ENCODE measurements at places on chromosomes 1 and 21.

DNA sequence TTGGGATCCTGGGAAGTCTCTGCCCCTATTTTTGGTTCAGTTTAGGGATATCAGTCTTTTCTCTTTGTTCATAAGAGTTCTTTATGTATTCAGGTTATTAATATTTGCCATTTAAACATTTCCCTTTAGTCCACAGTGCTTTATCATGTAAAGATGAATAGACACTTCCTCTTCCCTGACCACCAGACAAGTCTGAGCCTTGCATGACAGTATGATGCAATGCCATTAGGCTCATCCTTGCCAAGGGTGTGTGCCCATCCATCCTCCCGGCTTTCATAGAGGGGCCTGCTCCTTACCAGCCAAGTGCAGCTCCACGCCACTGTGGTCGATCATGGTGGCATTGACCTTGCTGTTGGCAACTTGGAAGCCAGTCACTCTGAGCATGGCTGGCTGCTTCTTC is 52.1 kb downstream of the ZSCAN20 start:
- DNase-seq, result no peak

- no peak for DNase-seq
These were observed 179.9 kb downstream of the TGFB2 start for GRCh38 chr1:218525031-218525430.

DNA sequence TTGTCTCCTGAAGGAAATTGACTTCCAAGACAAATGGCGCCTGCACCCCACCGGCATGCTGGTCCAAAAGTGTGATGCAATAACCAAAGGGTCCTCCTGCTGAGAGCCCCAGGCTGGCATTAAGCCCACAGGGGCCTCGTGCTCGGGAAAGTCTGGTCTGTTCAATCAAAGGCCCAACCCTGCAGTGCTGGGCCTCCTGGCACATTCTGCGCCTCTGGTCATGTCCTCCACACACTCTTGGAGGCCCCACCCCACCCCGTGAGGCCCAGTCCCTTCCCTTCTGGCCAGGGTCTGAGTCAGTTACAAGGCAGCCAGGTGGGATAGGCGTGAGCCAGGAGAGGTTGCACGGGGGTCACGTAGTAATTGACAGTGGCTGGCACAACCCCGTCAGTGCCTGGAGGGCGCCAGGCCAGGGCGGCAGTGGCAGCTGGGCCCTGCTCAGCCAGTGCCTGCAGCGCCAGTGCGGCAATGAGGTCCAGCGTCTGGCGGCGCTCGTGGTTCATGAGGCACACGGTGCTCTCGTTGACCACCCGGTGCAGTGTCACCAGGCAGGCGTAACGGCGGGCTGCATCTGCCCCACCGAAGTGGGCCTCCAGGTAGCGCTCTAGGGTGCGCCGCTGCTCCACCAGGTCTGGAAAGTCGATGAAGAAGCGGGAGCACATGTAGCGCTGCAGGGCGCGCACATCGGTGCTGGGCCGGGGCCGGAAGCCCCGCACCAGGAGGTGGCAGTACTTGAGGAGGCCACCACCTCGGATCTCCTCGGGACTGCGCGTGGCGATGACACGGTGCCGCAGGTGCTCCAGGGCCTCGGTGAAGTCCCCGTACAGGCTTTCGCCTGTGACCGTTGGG is 6.8 kb downstream of the TENT5B start:
- no peak for DNase-seq

- DNase-seq, result no peak
These were observed 29.5 kb upstream of the ECE1 start for GRCh38 chr1:21319447-21320407.

GRCh38 chr1:9815150-9815549 is 8.6 kb downstream of the CLSTN1 start:
- no peak for DNase-seq

DNA sequence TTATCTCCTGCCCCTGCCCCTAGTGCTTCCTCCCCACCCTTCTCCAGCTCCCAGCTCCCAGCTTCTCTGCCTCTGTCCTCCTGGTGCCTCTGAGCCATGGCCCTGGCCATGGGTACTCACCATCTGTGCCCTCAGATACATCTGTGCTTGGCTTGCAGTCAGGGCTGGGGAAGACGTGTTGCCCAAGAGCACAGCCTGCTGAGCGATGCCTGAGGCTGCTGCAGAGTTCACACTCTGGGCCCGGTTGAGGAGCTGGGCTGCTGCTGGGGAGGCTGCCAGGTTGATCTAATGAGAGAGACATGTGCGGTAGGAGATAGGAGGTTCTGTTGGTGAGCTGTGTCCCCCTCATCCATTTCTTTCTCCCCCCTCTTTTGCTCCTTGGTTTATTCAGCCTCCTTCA is 49.4 kb upstream of the A3GALT2 start:
- DNase-seq, result no peak

GRCh38 chr1:87743256-87743655 is 414.6 kb downstream of the LMO4 start:
- no peak for DNase-seq

DNA sequence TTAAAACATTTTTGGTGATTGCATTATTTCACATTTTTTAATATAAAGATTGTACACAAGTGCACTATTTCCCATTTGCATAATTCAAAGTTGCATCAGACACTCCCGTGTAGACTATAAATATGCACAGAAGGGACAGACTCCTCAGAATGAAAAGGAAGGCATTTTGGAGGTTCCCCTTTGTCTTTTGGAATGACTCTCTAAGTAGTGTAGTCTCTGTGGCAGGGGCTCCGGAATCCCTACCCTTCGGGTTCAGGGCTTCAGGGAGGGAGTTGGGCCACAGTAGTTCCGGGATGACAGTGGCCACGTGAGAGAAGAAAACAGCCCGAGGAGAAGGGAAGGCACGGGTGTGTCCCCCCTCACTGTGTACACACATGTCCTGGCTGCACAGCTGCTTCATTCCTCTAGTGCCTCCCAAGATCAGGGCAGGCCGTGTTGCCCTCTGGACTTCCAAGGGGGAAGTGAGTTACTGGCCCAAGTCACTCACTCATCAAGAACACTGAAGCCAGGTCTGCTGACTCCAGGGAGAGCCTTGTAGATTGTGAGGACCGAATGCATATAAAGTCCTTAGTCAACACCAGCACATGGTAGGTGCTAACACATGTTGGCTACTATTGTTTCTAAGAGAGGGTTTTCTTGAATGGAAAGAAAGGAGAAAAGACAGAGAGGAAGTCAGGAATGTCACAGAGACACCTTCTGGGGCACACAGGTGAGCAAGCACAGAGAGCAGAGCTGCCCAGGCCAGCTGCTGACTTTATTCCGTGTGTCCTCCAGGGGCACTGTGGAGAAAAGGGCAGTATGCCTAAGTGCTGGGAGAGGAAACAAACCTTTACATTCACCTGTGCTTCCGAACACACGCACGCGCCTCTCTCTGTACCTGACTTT is 39.8 kb downstream of the LHX4 start:
- DNase-seq, result no peak

- DNase-seq, result no peak
These were observed 73.1 kb downstream of the GATAD2B start for GRCh38 chr1:153849487-153850185.

DNA sequence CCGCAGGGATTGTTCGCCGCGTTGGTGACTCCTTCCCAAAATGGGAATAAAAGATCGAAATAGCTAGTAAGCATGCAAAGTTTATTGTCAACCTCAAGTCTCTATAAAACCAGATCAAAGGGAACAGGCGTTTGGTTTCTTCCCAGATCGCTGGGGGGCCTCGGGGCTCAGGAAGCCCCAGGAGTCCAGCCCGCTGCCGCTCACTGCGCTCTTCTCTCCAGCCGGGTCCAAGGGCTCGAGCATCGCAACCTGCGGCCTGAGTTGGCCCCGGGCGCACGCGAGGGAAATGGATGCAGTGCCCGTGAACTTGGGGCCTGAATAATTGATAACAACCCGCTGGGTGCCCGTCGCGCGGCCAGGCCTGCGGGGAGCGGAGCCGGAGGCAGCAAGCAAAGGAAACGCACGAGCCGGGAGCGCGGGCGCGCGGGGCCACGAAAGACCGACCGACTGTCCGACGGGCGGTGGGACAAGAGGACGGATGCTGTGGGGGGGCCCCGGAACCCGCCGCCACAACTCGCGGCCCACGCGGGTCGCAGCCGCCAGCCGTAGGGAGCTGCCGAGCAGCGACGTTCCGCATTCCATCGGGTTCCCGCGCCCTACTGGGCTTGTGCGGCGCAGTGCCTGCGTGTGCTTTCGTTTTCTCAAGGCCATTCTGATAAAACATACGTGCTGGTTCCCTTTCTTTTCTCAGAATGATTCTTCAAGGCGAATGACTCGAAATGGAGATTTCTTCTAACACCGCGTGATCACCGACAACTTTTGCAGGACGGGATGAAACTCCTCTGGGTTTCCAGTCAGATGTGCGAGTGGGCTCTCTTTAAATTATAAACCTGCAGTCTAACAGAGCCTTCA is 14.0 kb upstream of the ALX3 start:
- no peak for DNase-seq

DNA sequence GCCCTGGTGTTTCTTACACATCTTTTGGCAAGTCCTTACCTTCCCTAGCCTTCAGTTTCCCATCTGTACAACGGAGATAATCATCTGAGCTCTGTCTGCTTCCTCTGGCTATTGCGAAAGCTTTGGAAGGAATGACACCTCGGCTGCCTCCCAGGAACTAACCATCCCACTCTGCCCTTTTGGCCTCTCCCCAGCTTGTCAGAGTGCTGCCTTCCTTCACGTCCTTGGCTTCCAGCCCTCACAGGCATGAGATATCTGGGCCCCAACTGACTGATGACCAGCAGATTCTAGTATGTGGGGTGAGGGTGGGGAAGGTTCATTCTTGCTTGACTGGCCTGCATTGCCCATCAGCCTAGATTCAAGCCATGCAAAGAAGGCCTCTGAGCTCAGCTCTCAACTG is 253.1 kb upstream of the FGGY start:
- no peak for DNase-seq

- DNase-seq, result no peak
These were observed 24.4 kb downstream of the ZBTB17 start for GRCh38 chr1:15951341-15952153.

Measured in activated CD8-positive, alpha-beta memory T cell treated with anti-CD3 and anti-CD28 coated beads for 1 hour (primary cell).